ENCODE measurements at places on chromosomes 12 and 14. TPM values are rescaled to one million over a fixed set of nuclear protein-coding genes. Genes with fewer than 3 reads are reported as not detected.

Gene CLEC14A
- total RNA-seq: not detected

Gene CNTN1
- 0.20 TPM for total RNA-seq

- no peak for DNase-seq
Measured at GRCh38 chr14:33959692-33960151, 8.8 kb upstream of the EGLN3 start.

Gene TMEM233
- total RNA-seq: not detected

DNA sequence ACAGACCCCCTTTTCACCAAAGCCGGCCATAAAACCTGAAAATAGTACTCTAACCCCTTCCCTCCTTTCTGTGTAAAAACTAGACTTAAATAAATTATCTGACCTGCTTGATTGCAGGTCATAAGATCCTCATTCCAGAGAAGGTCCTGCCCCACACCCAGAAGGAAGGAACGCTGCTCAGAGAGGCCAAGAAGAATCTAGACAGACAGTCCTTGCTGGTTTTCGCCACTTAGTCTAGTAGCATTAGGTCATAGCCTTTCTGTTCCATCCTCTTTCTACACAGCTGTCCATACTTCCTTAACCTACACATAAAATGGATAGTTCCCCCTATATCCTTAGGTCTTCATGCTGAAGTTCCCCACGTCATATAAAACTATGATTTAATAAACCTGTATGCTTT, 83.7 kb upstream of the IGF1 start:
- DNase-seq: no peak

Gene AMN
- total RNA-seq: not detected

DNA sequence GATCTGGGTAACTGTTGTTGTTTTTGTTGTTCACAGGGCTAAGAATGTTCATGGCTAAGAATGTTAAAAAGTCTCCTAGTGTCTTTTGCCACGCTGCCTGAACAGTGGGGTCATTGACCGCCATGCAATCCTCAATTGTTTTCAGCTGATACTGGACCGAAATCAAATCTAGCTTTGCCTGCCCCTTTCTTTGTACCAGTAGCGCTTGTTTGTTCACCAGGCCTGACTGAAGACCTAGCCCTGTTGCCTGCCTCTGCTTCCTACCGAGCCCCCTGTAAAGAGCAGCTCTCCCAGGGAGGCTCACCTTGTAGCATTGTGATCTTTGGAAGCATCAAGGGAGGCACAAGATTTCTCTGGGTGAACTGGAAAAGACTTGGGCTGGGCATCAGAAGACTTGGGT, 6.7 kb downstream of the PSEN1 start:
- no peak for DNase-seq

GRCh38 chr12:22640851-22641250, 15.9 kb downstream of the ETNK1 start:
- DNase-seq: no peak

Gene PLCZ1
- total RNA-seq: not detected

GRCh38 chr14:94598506-94598815, 13.7 kb upstream of the SERPINA3 start:
- DNase-seq: no peak

GRCh38 chr14:29913566-29913965, 14.1 kb downstream of the PRKD1 start:
- DNase-seq: no peak

Gene LHX5
- not detected for total RNA-seq
